Left renal pelvis (tissue), 4 donors: ENCODE measurements at places on chromosomes 5 and 9. TPM values are rescaled to one million over a fixed set of nuclear protein-coding genes. Genes with fewer than 3 reads are reported as not detected.

The SRA1 gene
- 21.8 TPM for polyA plus RNA-seq

The PGM5 gene
- polyA plus RNA-seq: 46.9 TPM

The IFNA6 gene
- not detected for polyA plus RNA-seq

The JAKMIP2 gene
- 5.9 TPM for polyA plus RNA-seq

The GRIA1 gene
- polyA plus RNA-seq: 2.7 TPM

The TLR4 gene
- 8.1 TPM for polyA plus RNA-seq

The PCDHB12 gene
- polyA plus RNA-seq: 8.6 TPM

The ADAMTS12 gene
- 16.1 TPM for polyA plus RNA-seq

The GPR151 gene
- not detected for polyA plus RNA-seq

The ZDHHC11 gene
- 6.7 TPM for polyA plus RNA-seq

The TRIM7 gene
- 0.17 TPM for polyA plus RNA-seq

The ARHGAP26 gene
- polyA plus RNA-seq: 10.9 TPM

The GZMA gene
- polyA plus RNA-seq: 0.85 TPM

The DBH gene
- polyA plus RNA-seq: 2.1 TPM

The ARAP3 gene
- polyA plus RNA-seq: 19.4 TPM

The ADRA1B gene
- polyA plus RNA-seq: 0.85 TPM

The CCDC69 gene
- polyA plus RNA-seq: 5.3 TPM

The GMCL2 gene
- not detected for polyA plus RNA-seq

The KCNMB1 gene
- polyA plus RNA-seq: 1.2 TPM

The OMD gene
- 0.66 TPM for polyA plus RNA-seq

The ARID3C gene
- 0.17 TPM for polyA plus RNA-seq

The ZNF879 gene
- polyA plus RNA-seq: 5.6 TPM

The QRFP gene
- 0.59 TPM for polyA plus RNA-seq

The SLC36A2 gene
- 5.0 TPM for polyA plus RNA-seq

The MATR3 gene
- 713 TPM for polyA plus RNA-seq

The SPINK4 gene
- not detected for polyA plus RNA-seq

The PCDHA4 gene
- polyA plus RNA-seq: 0.37 TPM

The GOLPH3 gene
- 84.7 TPM for polyA plus RNA-seq

The GDNF gene
- polyA plus RNA-seq: 103 TPM

The DAPK1 gene
- polyA plus RNA-seq: 80.1 TPM

The FCN2 gene
- 0.31 TPM for polyA plus RNA-seq

The NR2F1 gene
- polyA plus RNA-seq: 235 TPM

The ESM1 gene
- polyA plus RNA-seq: 14.8 TPM

The FSTL4 gene
- polyA plus RNA-seq: 0.67 TPM
